Pons (tissue), 1 donor: ENCODE measurements at places on chromosomes 4 and X.
A peak's percentile ranks its signal among the peaks of the same experiment; 100 is the strongest.

- no peak for DNase-seq
Measured at GRCh38 chr4:129531253-129531652, 435.3 kb downstream of the C4orf33 start.

DNA sequence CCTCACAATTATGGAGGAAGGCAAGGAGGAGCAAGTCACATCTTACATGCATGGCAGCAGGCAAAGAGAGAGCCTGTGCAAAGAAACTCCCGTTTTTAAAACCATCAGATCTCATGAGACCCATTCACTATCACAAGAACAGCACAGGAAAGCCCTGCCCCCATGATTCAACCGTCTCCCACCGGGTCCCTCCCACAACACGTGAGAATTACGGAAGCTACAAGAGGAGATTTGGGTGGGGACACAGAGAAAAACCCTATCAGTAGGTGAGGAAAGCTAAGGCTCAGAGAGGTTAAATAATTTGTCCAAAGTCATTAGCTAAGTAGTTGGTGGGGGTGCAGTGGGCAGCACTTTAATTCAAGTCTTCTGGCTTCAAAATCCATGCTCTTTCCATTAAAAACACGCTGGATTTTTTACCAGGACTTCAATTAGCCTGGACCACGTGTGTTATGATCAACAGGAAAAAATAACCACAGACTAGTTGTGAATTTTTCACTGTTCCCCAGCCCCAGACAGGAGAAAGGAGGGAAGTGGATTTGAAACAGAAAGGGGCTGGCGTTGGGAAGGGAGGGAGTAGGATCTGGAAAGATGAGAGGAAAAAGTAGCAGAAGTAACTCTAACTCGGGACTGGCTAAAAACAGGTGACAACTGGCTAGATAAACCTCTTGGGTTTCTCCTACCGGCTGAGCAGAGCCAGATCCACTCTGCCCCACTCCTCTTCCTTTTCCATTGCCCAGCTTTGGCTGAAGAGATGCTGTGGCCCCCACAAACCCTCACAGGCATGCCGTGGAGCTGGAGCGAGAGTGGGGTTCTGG, 986 bp downstream of the MTMR8 start:
- DNase-seq = no peak

- DNase-seq = no peak
Measured at GRCh38 chrX:112839856-112840255, 775 bp downstream of the AMOT start.

GRCh38 chrX:23854945-23855344, 52.8 kb downstream of the APOO start:
- no peak for DNase-seq

DNA sequence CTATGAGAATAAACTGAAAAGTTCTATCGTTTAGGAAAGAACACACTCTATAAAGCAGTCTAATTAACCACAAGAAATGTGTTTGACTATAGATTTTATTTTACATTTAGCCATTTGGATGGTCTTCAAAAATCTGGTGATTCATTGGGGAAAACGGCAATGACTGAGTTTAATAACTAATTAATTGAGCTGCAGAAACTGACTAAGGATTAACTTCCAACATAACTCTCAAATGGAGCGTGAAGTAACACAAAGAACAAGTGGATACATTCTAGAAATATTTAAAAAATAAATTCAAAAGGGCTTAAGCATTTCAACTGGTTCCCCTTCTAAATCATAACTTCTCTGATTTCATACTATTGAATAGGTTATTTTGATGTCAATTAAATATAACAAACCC, 1582.4 kb downstream of the PCDH18 start:
- no peak for DNase-seq

DNA sequence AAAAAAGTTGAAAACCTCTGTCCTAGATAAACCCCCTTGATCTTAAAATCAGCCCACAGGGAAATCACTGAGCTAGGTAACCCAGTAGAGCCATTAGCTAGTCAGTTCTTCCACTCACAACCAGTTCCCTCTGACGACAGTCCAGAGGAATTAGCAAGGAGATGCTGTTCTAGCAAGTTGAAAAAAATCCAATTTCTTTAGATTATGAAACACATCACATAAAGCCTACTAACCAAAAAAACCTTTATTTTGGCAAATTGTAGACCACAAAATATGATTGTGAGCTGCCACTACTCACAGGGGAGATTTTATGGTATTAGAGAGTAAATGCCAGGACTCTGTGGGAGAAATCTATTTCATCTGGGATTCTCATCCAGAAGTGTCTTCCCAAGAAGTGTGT, 22.6 kb downstream of the ADAMTS3 start:
- no peak for DNase-seq

- peak; percentile 56 for DNase-seq
Measured at GRCh38 chrX:87664381-87664780, 146.8 kb downstream of the KLHL4 start.

DNA sequence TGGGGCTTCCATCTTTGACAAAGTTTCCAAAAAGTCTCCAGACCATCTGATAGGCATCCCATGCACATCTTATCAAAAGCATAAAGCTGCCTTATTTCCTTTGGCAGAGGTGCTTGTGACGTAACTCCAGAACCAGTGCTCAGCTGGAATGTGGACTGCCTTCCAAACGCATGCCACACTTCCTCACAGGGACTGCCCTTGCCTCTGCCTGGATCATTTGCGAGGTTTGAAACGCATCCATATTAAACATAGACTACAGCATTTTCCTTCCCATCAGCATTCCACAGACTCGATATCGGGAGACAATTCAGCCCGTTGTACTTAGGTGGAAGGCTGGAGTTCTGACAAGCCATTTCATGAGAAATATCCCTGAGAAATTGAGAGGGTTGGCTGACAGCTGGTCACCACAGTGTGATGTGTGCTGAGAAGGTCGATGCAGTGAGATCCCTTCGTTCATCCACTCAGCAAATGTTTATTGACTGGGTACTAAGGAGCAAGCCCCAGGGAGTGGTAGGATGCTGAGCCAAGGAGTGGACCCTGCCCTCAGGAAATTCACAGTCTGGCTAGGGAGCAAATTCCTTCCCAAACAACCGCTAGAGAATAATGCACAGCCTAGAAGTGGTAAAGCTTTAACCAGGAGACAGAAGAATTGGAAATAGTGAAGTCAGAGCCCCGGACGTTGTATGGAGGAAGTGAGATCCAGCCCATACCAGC, 376.0 kb downstream of the BCOR start:
- DNase-seq = no peak

- no peak for DNase-seq
Measured at GRCh38 chr4:6941796-6942195, 32.2 kb downstream of the TBC1D14 start.

GRCh38 chr4:7392438-7393421, 42.0 kb downstream of the PSAPL1 start:
- DNase-seq = no peak
